ENCODE measurements at places on chromosomes 13 and 19.

DNA sequence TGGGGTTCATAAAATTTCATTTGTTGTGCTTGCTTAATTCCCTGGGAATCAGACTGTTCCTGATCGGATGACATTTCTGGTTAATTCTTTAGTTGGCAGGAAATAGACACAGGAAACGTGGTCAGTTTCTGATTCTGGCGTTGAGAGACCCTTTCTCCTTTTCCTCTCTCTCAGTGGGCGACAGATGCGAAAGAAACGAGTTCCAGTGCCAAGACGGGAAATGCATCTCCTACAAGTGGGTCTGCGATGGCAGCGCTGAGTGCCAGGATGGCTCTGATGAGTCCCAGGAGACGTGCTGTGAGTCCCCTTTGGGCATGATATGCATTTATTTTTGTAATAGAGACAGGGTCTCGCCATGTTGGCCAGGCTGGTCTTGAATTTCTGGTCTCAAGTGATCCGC, 10.8 kb downstream of the LDLR start:
- DNase-seq = no peak

- DNase-seq = no peak
Observed at GRCh38 chr19:35522745-35523327, 5.3 kb downstream of the SBSN start.

- peak; percentile 70 for DNase-seq
Observed at GRCh38 chr19:48858984-48859710, 9.3 kb downstream of the PLEKHA4 start.

GRCh38 chr13:78632996-78633395, 26.0 kb downstream of the OBI1 start:
- no peak for DNase-seq

GRCh38 chr19:46849610-46850009, 1.0 kb downstream of the AP2S1 start:
- no peak for DNase-seq

DNA sequence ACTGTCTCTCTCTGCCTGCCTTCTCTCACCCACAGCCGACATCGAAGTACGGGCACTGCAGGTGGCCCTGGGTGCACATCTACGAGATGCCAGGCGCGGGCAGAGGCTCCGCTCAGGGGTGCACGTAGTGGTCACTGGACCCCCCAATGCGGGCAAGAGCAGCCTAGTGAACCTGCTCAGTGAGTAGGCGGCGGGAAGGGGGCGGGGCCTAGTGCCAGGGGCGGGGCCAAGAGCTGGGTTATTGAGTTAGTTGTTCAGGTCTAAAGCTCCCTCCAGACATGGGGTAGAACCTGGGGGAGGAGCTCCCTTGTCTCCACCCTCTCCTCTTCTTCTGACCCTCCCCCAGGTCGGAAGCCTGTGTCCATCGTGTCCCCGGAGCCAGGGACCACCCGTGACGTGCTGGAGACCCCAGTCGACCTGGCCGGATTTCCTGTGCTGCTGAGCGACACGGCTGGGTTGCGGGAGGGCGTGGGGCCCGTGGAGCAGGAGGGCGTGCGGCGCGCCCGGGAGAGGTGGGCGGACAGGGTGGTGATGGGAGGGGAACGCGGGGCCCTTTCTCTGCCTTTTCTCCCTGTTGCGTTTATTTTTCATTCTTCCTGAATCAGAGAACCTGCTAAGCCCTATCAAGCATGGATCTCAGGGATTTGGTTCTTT, 1.9 kb downstream of the GTPBP3 start:
- DNase-seq = no peak

- DNase-seq = no peak
Observed at GRCh38 chr13:36875431-36875830, 44.6 kb downstream of the SMAD9 start.

DNA sequence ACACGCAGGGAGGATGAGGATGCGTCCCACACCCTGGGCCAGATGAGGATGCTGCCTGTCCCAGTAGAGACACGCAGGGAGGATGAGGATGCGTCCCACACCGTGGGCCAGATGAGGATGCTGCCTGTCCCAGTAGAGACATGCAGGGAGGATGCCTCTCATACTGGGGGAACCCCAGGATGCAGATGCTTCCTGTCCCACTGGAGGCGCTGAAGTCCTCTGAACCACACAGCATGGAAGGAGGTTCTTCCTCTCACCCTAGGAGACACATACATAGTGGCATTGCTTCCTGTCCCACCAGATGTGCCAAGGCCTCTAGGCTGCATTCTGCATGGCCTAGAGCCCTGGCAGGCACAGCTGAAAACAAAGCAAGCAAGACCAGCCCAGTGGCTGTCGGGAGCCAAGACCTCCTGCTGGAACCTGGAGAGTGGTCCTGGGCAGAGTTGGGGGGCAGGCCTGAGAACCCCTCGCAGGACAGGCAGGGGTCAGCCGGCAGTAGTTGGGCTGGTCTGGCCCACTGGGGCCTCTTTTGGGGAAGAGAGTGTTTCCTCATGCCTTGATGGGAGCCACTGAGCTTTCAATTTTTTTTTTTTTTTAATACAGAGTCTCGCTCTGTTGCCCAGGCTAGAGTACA, 4.3 kb downstream of the HPN start:
- DNase-seq = peak; percentile 34

- no peak for DNase-seq
Observed at GRCh38 chr13:100128373-100128772, 39.5 kb downstream of the PCCA start.

DNA sequence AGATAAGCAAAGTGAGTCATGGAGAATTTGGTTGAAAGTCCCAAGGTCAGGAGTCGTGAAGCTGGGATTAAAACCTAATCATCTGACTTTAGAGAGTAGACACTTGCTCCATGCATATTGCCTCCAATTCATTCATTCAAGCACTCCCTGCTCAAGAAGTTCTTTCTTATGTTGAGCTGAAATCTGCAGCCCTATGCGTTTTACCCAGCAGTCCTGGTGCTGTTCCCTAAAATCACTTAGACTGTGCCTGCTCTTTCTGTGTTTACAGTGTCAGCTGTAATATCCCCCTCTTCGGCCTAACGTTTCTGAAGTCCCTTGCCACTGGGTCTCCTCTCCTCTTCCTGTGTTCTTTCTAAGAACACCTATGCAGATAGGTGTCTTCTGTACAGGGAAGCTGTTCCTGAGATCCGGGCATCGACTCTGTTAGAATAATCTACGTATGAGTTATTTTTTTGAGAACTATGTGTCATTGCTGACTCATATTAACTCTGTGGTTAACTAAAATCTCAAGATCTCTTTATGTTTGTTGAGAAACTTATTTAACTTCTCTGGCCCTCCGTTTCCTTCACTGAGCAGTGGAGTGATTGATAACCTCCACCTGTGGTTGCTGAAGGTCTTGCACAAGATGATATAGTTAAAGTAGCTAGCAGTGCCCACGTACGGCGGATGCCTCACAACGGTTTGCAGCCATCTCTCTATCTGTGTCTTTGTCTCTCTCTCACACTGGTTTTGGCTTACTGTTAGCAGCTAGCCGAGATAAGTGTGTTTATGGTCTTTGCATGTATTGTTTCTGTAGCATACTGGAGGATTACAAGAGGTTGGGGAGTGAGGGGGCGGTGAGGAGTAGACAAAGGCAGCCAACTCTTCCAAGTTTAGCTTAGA, 4.7 kb downstream of the ALOX5AP start:
- DNase-seq = peak; percentile 68

DNA sequence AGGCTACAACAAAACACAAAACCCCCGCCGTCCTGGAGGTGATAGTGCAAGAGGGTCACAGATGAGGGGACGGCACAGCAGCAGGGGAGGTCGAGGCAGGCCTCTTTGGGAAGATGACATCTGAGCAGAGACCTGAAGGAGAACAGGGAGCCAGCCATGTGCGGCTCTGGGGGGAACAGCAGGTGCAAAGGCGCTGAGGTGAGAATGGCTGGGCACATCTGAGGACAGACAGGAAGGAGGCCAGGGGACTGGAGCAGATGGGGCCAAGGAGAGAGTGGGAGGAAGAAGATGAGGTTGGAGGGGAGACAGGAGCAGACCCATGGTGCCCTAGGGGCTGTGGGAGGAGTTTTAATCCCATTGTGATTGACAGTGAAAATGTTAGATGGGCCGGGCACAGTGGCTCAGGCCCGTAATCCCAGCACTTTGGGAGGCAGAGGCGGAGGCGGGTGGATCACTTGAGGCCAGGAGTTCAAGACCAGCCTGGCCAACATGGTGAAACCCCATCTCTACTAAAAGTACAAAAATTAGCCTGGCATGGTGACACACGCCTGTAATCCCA, 1.8 kb upstream of the CKM start:
- DNase-seq = no peak

GRCh38 chr13:88068975-88069374, 397.8 kb downstream of the SLITRK5 start:
- DNase-seq = no peak

- peak; percentile 31 for DNase-seq
Observed at GRCh38 chr13:32587011-32587810, 959 bp downstream of the PDS5B start.

DNA sequence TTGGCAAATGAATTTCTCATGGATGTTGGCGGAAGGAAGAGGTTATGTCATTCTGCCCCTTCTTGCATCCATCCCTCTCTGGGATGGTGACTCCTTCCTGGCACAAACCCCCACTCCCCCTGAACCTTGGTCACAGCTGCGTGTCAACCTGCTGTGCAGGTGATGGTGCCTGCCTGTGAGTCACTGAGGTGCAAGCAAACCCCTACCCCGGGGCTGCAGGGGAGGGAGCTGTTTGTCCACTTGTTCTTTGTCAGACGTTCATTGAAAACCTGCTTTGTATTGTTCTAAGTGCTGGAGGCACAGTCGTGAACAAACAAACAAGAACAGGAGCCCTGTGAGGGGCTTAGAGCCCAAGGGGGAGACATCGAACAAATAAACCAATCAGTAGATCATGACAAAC, 2.0 kb upstream of the GAPDHS start:
- DNase-seq = no peak

All from activated T-helper 1 cell treated with anti-CD3 and anti-CD28 coated beads, Interleukin-12 subunit alpha, Interleukin-12 subunit beta, Interleukin-2, Interleukin-4 antibody, amounts not matched to agents 30 ng/mL and 10 ng/mL and 1 ng/mL, durations not matched to agents 14 hours and 24 hours and 36 hours (primary cell).